Vagina (tissue), 2 donors: ENCODE measurements at places on chromosomes 7 and 10. TPM values are rescaled to one million over a fixed set of nuclear protein-coding genes. Genes with fewer than 3 reads are reported as not detected.
A peak's percentile ranks its signal among the peaks of the same experiment; 100 is the strongest.

PRTFDC1 gene
- total RNA-seq, result 7.6 TPM

DNA sequence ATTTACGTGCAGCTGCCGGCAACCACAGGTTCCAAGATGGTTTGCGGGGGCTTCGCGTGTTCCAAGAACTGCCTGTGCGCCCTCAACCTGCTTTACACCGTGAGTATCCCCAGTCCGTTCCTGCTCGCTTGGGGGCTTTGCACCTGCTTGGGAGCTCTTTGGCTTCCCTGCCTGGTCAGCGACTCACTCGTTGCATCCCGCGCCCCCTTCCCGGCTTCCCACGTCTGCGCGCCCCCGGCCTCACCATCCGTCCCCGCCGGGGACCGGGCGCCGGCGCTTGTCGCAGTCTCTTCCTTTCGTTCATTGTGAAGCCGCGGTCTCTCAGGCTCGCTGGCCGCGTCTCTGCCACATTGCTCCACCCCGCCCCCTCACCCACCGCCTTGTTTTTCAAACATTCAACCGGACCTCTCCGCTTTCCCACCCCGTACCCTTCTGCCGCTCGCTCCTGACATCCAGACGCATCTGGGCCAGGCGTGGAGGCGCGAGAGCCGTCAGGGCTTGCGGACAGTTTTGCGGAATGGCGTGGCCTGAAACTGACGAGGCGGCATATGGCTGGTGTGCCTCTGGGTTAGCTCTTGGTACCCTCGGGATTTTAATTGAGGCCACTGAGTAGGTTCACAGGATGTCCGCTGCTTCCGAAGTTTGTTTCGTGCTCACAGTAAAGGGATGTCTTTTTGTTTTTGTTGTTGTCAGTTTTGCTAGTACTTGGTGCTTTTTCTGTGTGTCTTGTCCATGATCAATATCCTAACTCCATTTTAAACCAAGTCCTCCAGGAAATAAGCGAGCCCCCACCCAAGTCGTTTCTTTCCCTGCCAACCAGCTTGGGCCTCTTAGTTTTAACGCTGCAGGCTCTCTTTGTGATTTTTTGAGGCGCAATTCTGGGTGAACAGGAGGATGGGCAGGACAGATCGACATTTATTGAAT is 639 bp downstream of the TSPAN13 start:
- peak overlapping the region; percentile 65 for H3K4me3 ChIP-seq
- no peaks in the 10 kb centered on the region for H3K36me3 ChIP-seq
- peak overlapping the region; percentile 51 for H3K27ac ChIP-seq
- H3K4me1 ChIP-seq, result no peaks in the 10 kb centered on the region
- no peak for DNase-seq

DNA sequence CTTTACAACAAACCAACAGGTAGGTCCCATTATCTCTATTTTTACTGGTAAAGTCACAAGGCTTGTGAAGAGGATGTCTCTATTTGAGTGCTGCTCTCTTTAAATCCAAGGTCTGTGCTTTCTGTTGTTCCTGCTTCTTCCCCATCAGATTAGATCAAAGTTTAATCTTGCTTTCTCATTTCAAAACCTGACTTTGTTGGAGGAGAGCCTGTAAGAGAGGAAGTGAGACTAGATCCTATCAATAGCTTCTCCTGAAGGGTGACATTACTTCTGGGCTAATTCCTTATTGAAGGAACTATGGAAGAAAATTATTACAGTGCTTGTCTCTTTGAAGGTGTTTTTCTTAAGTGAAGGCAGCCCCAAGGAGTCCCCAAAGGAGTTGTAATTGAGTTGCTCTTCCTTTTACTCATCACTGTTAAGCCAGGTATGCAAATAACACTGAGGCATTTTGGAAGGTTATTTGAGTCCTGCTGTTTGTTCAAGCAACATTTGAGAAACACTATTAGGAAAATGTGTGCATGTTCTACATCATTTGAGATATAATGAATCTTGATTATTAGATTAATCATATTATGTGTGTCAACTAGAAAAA is 146.2 kb upstream of the MBL2 start:
- H3K36me3 ChIP-seq, result no peaks in the 10 kb centered on the region
- H3K4me3 ChIP-seq, result no peak overlapping the region
- DNase-seq, result no peak
- no peak overlapping the region for H3K27ac ChIP-seq
- H3K4me1 ChIP-seq, result no peaks in the 10 kb centered on the region

DNA sequence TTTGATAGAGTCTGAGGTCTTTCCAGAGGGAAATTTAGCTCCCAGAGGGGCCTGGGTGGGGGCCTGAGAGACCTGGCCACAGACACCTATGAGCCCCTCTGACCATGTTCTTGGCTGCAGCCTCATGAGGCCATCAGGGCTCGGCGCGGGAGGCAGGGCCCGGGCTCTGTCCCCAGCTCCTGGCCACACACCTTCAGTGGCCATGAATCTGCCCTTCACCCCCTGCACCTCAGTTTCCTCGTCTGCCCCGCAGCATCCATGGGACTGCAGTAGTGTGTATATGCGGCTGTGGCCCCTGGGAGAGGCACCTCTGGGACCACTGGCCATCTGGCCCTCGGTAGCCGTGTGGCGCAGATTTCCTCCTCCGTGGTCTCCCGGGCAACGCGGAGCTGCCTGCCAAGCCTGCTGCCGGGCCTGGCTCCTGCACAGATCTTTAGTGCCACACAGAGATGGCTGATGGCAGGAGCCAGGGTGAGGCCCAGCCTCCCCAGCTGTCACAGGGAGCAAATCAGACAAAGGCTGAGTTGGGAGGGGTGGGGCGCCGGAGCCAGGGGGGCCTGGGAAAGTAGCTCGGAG is 23.6 kb upstream of the ADCYAP1R1 start:
- DNase-seq, result no peak
- H3K4me3 ChIP-seq, result no peak overlapping the region
- H3K27me3 ChIP-seq, result no peaks in the 10 kb centered on the region
- peaks cover 19% of the 10 kb centered on the region for H3K4me1 ChIP-seq
- H3K36me3 ChIP-seq, result no peaks in the 10 kb centered on the region

GRCh38 chr7:68238204-68238805 is 1241.7 kb downstream of the TYW1 start:
- H3K27ac ChIP-seq, result no peak overlapping the region
- H3K4me1 ChIP-seq, result no peaks in the 10 kb centered on the region
- H3K27me3 ChIP-seq, result no peaks in the 10 kb centered on the region
- no peaks in the 10 kb centered on the region for H3K36me3 ChIP-seq

DNA sequence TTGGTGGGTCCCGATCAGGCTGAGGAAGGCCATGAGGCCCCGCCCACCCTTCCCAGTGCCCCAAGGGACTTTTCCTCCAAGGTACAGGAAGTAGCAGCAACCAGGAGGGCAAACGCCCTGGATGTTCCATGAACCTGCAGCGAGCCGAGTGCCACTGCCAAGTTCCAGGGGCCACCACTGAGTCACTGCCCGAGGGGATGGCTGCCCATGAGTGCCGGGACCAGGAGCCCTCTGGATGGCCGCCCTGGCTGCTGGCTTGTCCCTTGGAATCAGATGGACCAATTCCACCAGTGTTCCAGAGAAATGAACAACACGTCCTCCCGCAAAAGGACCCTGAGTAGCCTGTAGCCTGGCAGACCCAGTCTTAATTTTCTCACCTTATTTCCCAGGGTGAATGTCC is 74.2 kb downstream of the ZRANB1 start:
- no peaks in the 10 kb centered on the region for H3K36me3 ChIP-seq
- H3K27ac ChIP-seq, result peak overlapping the region; percentile 70
- DNase-seq, result no peak
- no peaks in the 10 kb centered on the region for H3K27me3 ChIP-seq
- H3K4me1 ChIP-seq, result peaks cover 72% of the 10 kb centered on the region
- H3K4me3 ChIP-seq, result no peak overlapping the region

GRCh38 chr7:140144821-140145220 is 32.0 kb downstream of the KDM7A start:
- no peak overlapping the region for H3K27ac ChIP-seq
- no peaks in the 10 kb centered on the region for H3K4me1 ChIP-seq
- no peaks in the 10 kb centered on the region for H3K27me3 ChIP-seq
- H3K36me3 ChIP-seq, result no peaks in the 10 kb centered on the region
- no peak overlapping the region for H3K4me3 ChIP-seq

- DNase-seq, result no peak
- H3K36me3 ChIP-seq, result no peaks in the 10 kb centered on the region
- H3K27me3 ChIP-seq, result no peaks in the 10 kb centered on the region
- no peak overlapping the region for H3K27ac ChIP-seq
- H3K4me3 ChIP-seq, result no peak overlapping the region
These were observed 56.0 kb upstream of the BTRC start for GRCh38 chr10:101297901-101298486.

GRCh38 chr7:28481091-28481926 is 69.0 kb downstream of the CREB5 start:
- no peaks in the 10 kb centered on the region for H3K27me3 ChIP-seq
- H3K4me3 ChIP-seq, result no peak overlapping the region
- no peak for DNase-seq
- no peak overlapping the region for H3K27ac ChIP-seq
- H3K4me1 ChIP-seq, result no peaks in the 10 kb centered on the region

DNA sequence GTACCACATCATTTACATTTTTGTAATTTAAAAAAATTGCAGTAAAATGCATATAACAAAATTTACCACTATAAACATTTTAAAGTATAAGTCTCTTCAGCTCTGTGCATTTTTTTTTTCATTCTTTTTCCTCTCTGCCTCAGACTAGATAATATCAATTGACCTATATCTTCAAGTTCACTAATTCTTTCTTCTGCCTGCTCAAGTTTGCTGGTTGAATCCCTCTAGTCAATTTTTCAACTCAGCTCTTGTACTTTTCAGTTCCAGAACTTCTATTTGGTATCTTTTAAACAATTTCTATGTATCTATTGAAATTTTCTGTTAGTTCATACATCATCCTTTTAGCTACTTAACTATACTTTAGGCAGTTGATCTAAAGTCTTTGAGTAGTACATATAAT is 112.0 kb downstream of the MICU1 start:
- no peaks in the 10 kb centered on the region for H3K27me3 ChIP-seq
- H3K4me3 ChIP-seq, result no peak overlapping the region
- H3K27ac ChIP-seq, result no peak overlapping the region
- no peaks in the 10 kb centered on the region for H3K4me1 ChIP-seq
- no peaks in the 10 kb centered on the region for H3K36me3 ChIP-seq

DNA sequence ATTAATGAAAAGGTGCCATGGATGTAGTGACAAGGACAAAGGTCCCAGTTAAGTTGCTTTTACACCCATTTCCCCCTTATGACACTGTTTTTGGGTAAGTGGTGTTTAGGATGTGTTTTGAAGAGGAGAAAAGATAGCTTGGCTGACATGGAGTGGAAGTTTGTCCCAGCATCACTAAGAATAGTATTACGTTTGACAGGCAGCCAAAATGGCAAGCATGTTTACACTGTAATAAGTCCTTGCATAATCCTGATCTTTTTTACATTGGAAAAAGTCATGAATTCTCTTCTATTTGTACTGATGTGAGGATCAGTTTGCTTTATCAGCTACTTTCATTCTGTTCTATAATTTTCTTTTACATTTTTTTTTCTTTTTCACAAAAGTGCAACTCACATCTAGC is 137.8 kb downstream of the CHRM2 start:
- no peak overlapping the region for H3K4me3 ChIP-seq
- H3K4me1 ChIP-seq, result peaks cover 8% of the 10 kb centered on the region
- no peak for DNase-seq
- no peaks in the 10 kb centered on the region for H3K27me3 ChIP-seq

- H3K27ac ChIP-seq, result no peak overlapping the region
- H3K36me3 ChIP-seq, result no peaks in the 10 kb centered on the region
- H3K27me3 ChIP-seq, result no peaks in the 10 kb centered on the region
- DNase-seq, result no peak
- no peaks in the 10 kb centered on the region for H3K4me1 ChIP-seq
These were observed 189.8 kb upstream of the IMMP2L start for GRCh38 chr7:111752022-111752582.

ASIC3 gene
- 3.7 TPM for total RNA-seq

DNA sequence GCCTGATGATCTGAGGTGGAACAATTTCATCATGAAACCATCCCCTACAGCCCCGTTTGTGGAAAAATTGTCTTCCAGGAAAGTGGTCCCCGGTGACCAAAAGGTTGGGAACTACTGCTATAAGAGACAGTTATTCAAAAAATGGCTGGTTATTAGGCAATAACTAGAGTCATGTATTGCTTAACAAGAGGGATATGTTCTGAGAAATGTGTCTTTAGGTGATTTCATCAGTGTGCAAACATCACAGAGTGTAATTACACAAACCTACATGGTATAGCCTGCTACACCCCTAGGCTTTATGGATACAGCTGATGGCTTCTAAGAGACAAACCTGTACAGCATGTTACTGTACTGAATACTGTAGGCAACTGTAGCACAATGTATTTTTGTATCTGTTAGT is 71.3 kb upstream of the CSTF2T start:
- no peaks in the 10 kb centered on the region for H3K36me3 ChIP-seq
- H3K27ac ChIP-seq, result no peak overlapping the region
- no peaks in the 10 kb centered on the region for H3K4me1 ChIP-seq
- H3K4me3 ChIP-seq, result no peak overlapping the region
- no peaks in the 10 kb centered on the region for H3K27me3 ChIP-seq

DNA sequence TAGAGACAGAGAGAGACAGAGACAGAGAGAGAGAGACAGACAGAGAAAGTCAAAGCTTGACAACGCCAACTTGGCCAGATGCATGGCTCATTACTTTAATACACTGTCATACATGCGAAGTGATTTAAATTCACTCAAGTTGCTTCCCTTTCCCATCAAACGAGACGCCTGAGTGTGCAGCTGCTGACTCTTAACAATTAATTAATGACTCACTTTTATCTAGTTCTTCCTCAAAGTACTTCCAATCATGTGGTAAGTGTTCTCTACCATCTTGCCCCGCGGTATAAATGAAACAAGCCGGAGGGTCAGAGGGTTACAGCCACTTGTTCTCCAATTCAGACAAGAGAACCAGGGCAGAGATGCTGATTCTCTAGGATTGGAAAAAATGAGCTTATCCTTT is 90.8 kb downstream of the SFMBT2 start:
- H3K27ac ChIP-seq, result no peak overlapping the region
- DNase-seq, result no peak
- H3K4me1 ChIP-seq, result peaks cover 35% of the 10 kb centered on the region

- peaks cover 21% of the 10 kb centered on the region for H3K4me1 ChIP-seq
- H3K27me3 ChIP-seq, result no peaks in the 10 kb centered on the region
- H3K4me3 ChIP-seq, result no peak overlapping the region
- H3K36me3 ChIP-seq, result no peaks in the 10 kb centered on the region
- no peak for DNase-seq
These were observed 13.5 kb downstream of the LARP4B start for GRCh38 chr10:917999-918398.

RPEL1 gene
- total RNA-seq, result not detected

DNA sequence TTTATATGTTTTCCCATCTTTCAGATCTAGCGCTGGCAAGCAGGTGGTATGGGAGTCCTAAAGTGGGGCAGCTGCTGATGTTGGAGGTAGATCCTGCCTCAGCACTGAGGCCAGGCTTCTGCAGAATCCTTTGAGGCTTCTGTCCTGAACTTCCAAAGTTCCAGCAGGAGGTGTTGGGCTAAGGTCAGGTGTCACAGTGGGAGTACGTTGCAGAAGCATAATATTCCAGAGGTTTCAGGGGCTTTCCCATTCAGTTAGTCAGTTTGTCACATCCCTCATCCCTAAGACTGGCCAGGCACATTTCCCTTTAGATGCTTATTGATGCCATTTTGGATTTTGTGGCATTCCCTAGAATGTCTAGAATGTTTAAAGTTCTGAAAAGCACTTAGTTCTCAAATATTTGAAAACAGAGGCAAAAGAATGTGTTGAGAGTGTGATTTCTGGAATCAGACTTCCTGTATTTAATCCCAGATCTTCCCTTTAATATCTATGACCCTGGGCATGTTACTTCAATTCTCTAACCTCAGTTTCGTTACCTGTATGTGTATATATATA is 319.1 kb upstream of the PHYHIPL start:
- no peaks in the 10 kb centered on the region for H3K36me3 ChIP-seq
- H3K4me3 ChIP-seq, result no peak overlapping the region
- no peak for DNase-seq
- H3K4me1 ChIP-seq, result no peaks in the 10 kb centered on the region
- no peaks in the 10 kb centered on the region for H3K27me3 ChIP-seq

- no peak for DNase-seq
- no peak overlapping the region for H3K27ac ChIP-seq
- no peaks in the 10 kb centered on the region for H3K27me3 ChIP-seq
These were observed 5.8 kb upstream of the DHTKD1 start for GRCh38 chr10:12062754-12063482.
